RWPE2 (cell line): ENCODE measurements at places on chromosomes 7 and 10.

GRCh38 chr7:155979994-155980393 lies 167.7 kb upstream of the SHH start:
- DNase-seq: peak; percentile 17

DNA sequence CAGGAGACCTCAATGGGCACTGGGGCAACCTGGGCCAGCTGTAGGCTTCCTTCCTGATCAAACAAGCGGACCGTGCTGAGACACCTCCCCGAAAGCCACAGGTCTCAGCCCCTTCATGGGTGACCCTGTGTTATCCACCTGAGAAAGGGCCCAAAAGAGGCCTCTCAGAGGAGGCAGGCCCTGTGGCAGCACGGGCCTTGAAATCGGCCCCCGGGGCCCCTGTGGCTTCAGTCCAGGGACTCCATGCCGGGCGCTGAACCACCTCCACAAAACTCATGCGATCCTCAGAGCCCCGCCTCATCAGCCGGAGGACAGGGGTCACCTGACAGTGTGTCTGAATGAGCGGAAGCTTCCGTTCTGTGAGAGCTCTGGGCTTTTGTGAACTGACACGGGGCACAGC lies 307.1 kb downstream of the PAXIP1 start:
- DNase-seq: no peak

DNA sequence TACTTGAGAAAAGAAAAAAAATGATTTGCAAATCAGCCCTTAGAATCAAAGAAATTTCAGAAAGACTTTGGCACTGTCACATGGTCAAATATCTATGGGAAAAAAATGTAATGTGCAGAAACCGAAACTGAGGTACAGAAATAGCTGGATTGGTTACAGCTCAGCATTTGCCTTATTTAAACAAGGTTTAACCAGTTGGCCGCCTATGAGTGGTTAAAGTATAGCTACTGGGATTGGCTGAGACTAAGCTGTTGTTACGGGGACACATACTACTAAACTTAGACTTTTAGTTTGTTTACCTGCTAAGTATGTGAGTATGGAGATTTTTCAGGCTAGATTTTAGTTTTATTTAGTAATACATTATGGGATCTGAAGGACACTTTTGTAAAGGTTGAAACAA lies 38.6 kb downstream of the SFTPD start:
- DNase-seq: no peak

DNA sequence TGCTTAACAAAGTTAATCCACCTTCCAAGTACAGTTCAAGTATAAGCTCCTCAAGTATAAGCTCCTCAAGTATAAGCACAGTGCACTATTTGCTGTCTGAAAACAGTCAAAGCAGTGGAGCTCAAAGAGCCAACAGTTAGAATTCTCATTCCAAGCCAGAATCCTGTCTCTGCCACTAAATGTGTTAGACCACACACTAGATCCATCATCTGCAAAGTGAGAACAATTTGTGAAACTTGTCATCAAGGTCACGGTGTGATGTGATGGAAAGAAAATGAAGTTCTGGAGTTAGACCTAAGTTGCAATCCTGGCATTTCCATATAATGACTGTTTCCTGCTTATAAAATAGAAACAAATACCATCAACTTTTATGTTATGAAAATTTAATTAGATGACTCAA lies 602.5 kb downstream of the TNS3 start:
- DNase-seq: no peak

- no peak for DNase-seq
Measured at GRCh38 chr10:6621536-6621935, 41.5 kb upstream of the PRKCQ start.

DNA sequence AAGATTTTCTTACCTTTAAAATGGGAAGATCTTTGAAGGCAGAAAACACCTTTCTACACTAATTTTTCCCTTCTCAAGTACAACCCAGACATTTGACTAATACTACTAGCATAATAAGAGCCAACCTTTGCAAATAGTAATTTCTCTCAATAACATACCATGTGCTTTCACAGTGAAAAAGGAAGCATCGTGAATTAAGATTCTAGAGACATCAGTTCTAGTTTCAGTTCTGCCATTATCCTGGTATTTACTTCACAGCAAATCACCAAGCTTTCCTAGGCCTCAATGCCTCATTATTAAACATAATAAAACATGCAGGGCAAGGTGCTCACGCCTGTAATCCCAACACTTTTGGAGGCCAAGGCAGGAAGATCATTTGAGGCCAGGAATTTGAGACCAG lies 24.9 kb downstream of the GSAP start:
- no peak for DNase-seq

- DNase-seq: no peak
Measured at GRCh38 chr7:109635374-109635773, 1065.7 kb downstream of the DNAJB9 start.

DNA sequence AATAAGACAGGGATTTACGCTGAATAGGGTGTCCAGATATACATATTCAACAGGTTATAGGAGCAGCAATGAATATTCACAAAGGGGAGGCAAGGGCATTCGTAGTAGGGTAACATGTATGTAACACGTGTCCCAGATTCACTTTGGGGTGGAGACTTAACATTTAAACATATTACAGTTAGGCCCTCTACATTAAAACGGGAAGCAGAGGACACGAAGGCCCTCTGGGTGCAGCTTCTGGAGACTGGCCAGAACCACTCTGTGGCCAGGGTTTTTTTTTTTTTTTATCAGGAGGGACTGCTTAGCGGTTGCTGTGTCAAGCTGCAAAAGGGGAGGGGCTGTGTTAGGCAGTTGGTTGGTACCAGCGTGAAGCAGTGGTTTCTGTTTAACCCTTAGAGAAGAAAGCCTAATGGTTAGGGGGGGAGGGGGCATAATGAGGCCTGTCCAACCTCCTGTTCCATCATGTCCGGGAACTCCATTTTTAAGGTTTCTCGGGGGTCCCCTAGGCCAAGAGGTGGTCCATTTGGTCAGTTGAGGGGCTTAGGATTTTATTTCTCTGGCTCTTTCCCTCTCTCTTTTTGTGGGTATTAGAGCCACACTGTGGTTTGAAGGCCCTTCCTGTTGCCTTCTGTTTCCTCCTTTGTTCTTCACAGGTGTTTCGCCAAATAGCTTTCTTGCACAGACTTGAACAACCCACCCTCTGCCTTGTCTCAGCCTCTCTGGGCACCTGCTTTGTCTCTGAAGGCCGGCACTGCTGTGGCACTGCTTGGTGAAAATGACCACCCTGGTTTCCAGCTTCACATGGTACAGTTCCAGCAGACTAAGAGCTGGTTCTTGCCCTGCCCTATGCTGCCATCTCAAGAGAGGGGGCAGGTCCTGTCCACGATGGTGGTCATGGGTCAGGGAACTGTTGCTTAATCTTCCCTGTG lies 26.4 kb downstream of the PRF1 start:
- DNase-seq: no peak

GRCh38 chr10:4046712-4047354 lies 261.8 kb upstream of the KLF6 start:
- no peak for DNase-seq

- DNase-seq: no peak
Measured at GRCh38 chr10:22631646-22632278, 82.6 kb downstream of the PIP4K2A start.

DNA sequence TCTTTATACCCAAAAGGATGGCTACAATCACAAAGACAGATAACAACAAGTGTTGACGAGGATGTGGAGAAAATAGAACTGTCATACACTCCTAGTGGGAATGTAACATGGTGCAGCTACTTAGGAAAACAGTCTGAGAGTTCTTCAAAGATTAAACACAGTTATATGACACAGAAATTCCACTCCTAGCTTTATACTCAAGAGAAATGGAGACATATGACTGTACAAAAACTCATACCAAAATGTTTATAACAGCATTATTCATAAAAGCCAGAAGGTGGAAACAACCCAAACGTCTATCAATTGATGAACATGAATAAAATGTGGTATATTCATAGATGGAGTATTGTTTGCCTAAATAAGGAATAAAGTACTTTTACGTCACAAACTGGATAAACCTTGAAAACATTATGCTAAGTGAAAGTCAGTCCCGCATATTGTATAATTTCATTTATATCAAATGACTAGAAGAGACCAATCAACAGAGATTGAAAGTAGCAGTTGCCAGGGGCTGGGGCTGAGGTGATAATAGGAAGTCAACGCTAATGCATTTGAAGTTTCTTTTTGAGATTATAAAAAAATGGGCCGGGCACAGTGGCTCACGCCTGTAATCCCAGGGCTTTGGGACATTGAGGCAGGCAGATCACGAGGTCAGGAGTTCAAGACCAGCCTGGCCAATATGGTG lies 61.6 kb upstream of the SRPK2 start:
- no peak for DNase-seq

- no peak for DNase-seq
Measured at GRCh38 chr7:99086532-99086931, 57.4 kb downstream of the SMURF1 start.

DNA sequence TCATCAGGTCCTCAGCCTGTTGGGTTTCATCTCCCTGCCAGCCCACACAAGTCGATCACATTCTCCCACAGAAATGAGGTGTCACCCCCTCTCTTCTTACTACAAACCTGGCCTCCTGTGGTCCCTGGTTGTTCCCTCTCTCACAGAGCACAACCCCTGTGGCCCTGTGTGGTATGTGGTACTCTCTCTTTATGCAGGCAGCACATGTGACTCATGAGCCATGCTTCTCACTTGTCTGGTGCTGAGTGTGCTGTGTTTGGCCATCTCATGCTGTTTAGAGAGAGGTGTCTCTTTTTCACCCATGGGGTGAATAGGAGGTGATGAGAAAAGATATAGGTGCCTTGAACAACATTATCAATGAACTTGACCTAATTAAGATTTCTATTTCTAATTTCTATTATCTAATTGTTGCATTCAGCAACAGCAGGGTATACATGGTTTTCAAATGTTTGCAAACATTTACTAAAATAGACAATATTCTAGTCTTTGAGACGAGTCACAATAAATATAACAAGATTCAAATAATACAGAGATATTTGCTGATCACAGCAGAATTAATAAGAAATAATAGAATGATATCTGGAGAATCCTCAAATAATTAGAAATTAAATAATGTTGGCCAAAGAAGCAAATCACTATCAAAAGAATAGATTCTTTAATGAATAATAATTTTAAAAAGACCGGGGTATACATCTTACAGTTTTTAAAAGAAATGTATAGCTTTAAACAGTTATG lies 633.8 kb upstream of the IGFBP3 start:
- no peak for DNase-seq

DNA sequence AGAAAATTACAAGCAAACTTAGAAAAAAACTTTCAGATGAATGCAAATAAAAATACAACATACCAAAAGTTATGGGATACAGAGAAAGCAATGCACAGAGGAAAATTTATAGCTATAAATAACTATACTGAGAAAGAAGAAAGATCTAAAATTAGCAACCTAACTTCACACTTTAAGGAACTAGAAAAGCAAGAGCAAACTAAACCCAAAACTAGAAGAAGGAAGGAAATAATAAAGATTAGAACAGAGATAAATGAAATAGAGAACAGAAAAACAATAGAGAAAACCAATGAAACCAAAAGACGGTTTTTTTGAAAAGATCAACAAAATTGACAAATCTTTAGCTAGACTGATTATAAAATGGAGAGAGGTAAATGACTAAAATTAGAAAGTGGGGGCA lies 9.6 kb upstream of the STRA8 start:
- DNase-seq: no peak

DNA sequence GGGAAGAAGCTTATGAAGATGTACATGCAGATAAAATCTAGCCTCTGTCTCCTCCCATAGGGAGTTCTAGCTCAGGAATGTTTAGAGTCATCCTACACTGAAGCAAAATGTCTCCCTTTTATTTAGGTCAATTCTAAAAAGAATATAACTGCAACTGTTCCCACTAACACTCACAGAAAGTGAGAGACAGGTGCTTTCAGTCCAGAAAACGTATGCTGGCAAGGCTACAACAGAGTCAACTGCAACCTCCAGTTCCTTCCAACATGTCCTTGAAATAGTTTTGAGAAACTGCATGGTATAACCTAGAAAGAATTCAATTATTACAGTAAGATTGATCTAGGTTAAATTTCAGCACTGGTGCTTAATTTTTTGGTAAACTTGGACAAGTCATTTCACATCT lies 46.8 kb upstream of the KCND2 start:
- DNase-seq: no peak

DNA sequence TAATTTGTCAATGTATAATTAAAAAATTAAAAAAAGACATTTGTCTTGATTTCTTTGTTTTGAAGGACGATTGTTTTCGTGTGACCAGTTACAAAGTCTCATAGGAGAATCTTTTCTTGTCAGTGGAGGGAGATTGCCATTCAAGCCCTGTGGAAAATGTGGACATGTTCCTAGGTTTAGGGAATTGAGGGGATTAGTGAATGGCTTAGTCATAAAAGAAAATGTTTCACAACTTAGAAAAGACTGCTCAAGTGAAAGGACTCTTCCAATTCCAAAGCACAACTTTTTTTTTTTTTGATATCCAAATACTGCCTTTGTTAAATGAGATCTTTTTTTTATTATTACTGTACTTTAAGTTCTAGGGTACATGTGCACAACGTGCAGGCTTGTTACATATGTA lies 140.7 kb upstream of the HABP2 start:
- no peak for DNase-seq

DNA sequence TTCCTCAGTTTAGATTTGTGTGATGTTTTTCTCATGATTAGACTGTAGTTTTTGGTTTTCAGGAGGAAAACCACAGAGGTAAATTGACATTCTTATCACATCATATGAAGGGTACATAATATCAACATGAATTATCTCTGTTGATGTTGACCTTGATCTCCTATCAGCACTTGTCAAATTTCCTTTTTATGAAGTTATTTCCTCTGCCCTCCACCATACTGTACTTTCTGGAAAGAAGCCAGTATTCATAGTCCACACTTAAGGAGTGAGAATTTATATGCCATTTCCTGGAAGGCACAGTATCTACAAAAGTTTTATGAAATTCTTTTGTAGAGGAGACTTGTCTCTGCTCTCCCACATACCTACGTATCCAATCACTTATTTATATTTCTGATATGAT lies 807.2 kb upstream of the MBL2 start:
- no peak for DNase-seq

DNA sequence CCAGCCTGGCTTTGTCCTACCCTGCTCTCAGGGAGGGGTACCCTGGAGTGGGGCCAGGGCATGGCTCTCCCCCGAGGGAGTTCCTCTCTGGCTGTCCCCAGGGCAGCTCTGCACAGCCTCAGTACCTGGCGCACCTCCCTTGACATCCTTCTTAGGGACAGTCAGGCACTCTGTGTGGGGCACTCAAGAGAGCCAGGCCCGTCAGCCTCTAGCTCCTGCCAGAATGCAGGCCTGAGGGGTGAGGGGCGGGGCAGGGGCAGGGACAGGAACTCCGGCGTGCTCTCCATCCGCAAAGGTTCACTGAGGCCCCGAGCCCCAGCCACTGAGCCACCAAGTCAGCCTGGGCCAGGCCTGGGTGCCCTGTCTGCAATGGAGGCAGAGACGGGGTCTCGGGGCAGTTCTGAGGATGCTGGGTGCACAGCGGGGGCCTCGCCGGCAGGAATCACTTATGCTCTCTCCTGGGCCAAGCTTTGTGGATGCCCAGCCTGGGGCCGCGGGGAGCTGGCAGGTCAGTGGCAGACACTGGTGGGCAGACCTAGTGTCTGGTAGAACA lies 10.1 kb downstream of the LIMK1 start:
- no peak for DNase-seq

DNA sequence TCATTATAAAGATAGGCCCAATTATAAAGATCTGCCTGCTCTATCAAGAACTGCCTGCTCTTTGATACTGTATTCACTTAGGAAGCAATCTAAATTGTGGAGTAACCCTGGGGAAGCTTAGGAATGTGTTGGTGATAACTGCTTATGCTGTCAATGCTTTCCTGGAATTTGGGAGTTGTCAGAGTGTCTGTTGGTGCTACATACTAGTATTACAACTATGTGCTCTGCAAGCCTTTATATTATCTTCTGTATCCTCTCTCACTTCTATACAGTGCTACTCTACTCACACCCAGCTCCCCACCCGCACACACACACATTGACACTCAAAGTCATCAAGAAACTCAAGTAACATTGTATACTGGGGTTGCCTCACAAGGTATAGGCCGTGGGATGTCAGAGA lies 6.1 kb downstream of the ZNF277 start:
- DNase-seq: no peak
